ENCODE measurements at places on chromosomes 7 and 10.

- DNase-seq, result no peak
Measured at GRCh38 chr7:55569797-55570196, 2.5 kb downstream of the VOPP1 start.

GRCh38 chr10:80498078-80498832 lies 39.4 kb upstream of the SH2D4B start:
- no peak for DNase-seq

DNA sequence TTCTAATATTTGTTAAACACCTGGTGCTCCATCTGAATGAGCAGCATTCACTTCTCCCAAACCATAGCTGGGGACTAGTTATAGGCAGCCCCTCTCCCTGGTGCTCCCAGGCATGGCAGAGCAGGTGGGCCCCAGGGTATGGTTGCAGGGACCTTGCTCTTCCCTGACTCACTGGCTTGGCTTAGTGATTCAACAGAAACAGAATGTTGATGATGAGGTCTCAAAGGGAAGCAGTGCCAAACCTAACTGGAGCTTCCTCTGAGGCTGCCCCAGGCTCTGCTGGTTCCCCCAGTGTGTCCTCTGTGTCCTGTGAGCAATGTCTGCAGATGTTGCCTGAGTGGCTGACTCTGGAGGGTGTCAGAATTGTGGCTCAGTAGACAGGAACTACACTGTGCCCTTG lies 3.7 kb downstream of the GPR26 start:
- no peak for DNase-seq

- DNase-seq, result no peak
Measured at GRCh38 chr10:361203-362081, 226.2 kb downstream of the ZMYND11 start.

- no peak for DNase-seq
Measured at GRCh38 chr7:120023494-120024167, 249.3 kb upstream of the KCND2 start.

GRCh38 chr7:24709051-24709450 lies 48.2 kb downstream of the GSDME start:
- no peak for DNase-seq

DNA sequence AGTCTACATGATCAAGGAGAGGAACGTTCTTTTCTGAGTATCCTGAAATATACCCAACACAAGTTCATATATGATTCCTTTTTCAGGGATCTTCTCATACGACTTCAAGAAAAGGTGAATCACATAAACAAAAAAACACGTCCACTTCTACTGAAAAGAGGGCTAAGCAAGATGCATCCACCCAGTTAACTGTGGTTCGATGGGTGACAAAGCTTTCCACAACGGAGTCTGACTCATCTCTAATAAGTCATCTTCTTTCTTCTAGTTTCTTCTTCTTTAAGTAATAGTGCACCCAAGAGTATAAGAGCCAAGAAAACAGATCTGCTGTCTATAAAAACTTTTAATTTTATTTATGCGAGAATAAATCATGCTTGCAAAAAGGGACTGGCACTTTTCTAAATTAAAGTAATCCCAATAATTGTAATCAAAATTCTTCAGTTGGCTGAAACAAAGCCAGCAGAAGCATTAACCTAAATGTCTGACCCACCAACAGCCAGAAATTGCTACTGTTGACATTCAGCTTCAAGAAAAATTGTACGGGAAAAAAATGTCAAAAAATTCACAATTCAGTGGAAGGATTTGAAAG lies 146.9 kb upstream of the ANK3 start:
- no peak for DNase-seq

GRCh38 chr7:106952658-106953231 lies 87.7 kb downstream of the PIK3CG start:
- no peak for DNase-seq

DNA sequence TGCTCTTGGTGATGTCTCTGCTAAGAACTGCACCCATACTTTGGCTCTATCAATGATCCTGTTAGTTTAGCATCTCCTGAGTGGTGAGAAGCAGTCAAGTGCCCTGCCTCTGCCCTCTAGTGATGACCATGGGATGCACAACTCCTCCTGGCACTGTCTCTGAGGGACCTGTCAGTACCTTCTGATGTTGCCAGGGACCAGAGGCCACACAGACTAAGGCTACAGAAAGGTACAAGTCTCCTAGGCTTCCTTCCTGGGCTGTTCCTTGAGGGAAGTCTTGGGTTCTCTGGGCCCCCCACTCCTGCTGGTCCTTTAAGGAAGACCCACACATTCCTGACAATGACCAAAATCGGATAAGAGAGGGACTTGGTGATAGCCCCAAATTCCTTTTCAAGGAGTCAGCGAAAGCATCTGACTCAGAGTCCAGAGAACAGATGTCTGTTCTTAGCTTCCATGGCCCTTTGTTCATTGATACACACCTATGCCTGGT lies 15.3 kb downstream of the NKX2-3 start:
- DNase-seq, result no peak
